ENCODE measurements at places on chromosomes 7 and 10.

- DNase-seq, result no peak
These were observed 364.9 kb downstream of the ANKRD30A start for GRCh38 chr10:37490266-37490665.

GRCh38 chr7:93890041-93890463 is 501 bp downstream of the TFPI2 start:
- DNase-seq, result no peak

DNA sequence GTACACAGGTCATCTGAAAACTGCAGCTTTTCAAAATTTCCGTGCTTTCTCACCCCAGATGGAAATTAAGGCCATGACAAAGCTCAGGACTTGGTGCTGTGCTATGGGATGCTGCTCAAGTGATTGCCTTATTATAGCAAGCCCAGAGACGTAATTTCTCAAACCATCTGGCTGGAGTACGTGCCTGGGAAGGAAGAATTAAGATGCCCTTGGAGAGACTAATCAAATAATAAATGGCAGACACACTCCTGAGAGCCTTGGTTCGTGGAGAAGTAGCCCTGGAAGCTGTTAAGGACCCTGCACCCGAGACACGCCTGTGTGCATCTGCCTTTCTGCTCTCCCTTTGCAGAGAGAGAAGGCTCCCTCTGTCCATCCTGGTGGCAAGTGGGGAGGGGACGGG is 38.3 kb upstream of the PRLHR start:
- DNase-seq, result no peak

DNA sequence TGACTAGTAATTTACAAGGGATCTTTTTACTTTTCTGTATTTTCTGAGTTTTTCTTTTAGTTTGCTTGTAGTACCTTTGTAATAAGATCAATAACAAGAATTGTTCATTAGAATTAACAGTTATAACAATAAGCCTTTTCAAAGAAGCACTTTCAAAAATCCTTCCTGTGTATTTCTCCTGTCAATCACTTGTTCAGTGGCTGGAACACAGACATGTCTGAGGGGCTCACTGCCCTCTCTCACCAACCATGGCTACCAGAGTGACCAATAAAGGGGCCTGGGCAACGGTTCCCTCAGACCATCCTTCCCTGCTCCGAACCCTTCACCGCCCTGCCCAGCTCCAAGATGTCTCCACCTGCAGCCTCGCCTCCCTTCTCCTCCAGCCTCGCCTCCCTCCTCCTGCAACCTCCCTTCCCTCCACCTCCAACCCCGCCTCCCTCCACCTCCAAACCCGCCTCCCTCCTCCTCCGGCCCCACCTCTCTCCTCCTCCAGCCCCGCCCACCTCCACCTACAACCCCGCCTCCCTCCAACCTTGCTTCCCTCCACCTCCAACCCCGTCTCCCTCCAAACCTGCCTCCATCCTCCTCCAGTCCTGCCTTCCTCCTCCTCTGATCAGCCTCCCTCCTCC is 353.4 kb downstream of the TNS3 start:
- no peak for DNase-seq

DNA sequence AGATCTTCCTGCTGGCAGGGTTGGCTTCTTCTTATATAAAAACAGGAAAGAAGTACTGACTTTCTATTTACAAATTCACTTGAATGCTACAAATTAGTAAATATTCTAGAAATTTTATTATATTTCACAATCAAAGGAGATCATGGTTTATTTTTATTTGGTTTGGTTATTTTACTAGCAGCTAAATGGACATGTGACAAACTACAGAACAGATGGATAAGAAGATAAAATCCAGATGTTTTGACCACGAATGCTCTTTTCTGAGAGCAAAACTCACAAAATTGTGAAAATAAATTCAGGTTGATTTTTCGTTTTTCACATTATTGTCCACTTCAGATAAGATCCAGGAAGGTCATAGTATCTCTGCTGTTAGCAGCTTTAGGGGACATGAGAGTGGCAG is 55.4 kb downstream of the CACNA2D1 start:
- DNase-seq, result no peak

DNA sequence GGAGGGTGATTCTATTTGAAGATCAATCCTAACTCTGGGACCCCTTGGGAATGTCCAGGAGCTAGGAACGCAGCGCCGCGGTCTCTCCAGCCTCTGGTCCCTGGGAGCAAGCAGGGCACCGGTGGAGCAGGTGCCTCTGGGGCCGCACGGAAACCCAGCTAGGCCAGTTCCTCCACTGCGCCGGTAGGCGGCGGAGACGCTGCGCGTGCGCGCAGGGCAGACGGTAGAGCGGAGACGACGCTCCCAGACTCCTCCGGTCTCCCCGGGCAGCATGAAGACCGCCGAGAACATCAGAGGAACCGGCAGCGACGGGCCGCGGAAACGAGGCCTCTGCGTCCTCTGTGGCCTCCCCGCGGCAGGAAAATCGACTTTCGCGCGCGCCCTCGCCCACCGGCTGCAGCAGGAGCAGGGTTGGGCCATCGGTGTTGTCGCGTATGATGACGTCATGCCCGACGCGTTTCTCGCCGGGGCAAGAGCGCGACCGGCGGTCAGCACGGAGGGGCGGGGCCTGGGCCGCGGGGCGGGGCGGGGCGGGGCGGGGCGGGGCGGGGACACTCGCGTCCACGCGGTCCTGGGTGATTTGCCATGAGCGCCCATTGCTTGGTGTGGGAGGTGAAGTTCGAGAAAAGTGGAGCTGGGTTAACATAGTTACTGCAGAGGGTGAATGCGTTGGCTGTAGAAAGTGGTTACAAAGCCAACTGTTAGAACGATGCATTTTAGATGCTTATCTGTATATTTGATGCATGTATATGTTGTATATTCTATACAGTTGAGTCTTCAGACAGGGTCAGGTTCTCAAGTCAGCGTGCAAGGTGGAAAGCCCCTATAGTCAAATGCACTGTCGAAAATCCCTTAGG is at the start of gene PSTK:
TSS of gene PSTK (plus strand) at position 193 of the 857 bp plus-strand sequence. CDS start at position 272, 79 bp downstream.
- DNase-seq, result peak; percentile 76

- DNase-seq, result no peak
These were observed 3.1 kb downstream of the STRA8 start for GRCh38 chr7:135236727-135237126.

- DNase-seq, result no peak
These were observed 27.1 kb downstream of the LMTK2 start for GRCh38 chr7:98133621-98134303.

DNA sequence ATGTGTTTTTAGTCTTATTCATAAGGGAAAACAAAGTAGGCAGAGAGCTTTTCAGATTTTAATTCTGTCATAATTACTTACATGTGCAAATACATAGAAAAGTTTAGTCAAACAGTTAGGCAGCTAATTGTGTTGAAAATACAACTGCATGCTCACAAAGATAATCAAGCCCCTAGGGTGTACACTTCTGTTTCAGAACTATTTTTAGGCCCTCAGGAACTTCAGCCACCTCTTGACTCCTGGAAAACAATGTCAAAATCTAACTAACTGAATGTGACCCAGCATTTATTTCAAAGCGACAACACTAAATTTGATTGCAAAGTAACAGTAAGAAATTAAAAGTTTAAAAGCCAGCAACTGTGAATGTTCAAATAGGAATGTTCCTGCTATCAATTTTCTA is 599.0 kb upstream of the LRRTM3 start:
- DNase-seq, result no peak

GRCh38 chr10:113959383-113959760 is 84.3 kb upstream of the ADRB1 start:
- DNase-seq, result no peak
